Stimulated activated CD8-positive, alpha-beta memory T cell treated with anti-CD3 and anti-CD28 coated beads, Interleukin-15, amount 100 ng/mL, for 4 hours (primary cell): ENCODE measurements at places on chromosomes 1 and 21.

DNA sequence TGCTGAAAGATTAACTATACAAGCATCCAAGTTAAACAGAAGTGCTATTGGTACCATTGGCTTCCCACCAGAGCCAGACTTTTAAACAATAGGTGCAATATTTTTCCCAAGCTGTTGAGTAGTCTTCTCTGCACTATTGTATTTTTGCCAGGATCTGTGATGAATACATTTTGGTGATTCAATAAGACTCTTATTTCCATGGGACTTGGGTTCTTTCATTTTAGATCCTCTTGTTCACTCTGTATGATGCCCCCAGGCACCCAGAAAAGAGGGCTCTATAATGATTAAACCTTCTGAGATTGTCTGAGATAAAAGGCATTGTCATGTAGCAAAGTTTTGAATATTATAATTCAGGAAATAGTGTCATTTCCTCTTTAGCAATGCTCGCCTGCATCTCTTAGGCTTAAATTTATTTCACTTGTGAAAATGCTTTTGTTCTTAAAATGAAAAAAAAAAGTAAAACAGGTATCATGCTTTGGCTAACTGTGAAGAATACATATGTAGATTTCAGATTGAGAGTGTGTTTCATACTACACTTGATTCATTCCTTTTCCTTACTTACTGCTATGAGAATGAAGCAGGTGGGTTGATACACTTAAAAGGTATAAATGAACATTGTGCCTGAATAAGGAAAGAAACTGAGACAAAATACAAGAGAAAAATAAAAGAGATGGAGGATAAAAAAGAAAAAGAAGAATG lies 275.0 kb downstream of the HMCN1 start:
- DNase-seq, result no peak

GRCh38 chr1:54885807-54886723 lies 930 bp downstream of the DHCR24 start:
- DNase-seq, result no peak

DNA sequence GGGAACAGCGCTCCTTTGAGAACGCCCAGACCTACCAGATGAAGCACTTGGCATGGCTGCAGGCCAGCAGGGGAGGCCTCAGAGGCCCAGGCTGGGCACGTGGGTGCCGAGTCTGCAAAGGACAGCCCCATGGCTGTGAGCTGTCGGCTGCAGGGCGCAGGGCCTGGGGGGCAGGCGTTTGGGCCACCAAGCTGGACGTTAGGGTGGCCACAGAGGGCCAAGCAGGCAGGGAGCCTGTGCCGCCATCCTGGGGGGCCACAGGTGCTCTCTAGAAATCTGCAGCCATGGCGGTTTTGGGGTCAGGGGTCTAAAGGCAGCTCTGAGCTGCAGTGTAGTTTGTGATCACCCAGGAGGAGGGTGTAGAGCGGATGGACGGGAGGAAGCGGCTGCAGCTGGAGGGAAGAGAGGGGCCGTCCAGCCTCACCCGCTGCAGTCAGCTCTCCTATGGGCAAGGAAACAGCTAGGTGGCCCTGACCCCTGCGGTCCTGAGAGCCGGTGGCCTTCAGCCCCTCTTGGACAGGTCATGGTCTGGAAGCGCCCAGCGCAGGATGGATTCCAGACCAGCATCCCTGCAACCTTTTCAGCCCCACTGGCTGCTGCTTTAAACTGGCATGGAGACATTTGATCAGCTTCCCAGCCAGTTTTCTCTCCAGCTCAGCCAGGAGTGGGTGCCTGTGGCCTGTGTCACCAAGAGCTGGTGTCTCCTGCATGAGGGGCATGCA lies 11.0 kb downstream of the IBA57 start:
- no peak for DNase-seq

DNA sequence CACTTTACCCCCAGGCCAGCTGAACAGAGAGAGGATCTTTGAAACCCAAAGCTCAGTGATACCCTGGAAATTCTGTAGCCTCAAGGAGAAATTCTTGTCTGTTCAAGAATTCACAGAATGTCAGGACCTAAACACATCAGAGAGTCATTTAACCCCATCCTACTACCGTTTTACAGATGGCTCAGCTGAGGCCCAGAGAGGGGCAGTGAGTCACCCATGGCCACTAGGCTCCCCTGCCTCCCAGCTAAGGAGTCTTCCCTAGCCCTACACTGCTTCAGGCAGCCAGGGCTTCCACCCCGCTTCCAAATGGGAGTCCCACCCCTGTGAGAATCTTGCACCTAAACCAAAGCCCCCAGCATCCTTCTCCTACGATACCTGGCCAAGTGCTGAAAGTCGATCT lies 28.3 kb downstream of the VWA5B1 start:
- no peak for DNase-seq

GRCh38 chr1:208178091-208178529 lies 66.1 kb downstream of the PLXNA2 start:
- no peak for DNase-seq

GRCh38 chr1:223059526-223059925 lies 83.5 kb downstream of the TLR5 start:
- DNase-seq, result no peak

GRCh38 chr1:23588749-23589548 lies 29.6 kb upstream of the ID3 start:
- DNase-seq, result no peak

DNA sequence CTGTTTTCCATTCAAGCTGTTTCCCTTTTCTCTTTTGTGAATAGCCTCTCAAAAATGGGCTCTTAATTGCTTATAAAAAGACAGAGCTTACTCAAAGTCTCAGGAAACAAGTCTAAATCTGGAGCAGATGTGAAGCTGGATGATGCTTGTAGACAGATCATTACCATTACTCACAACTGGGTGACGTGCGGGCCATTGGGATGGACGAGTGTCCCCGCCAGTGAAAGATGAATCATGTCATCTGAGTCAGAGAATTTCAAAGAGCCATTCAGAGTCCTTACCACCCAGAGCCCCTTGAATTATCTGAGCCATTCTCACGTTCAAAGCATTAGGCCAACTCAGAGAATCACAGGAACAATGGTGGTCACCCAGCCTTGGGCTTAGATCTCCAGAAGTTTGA lies 134.6 kb downstream of the HUNK start:
- DNase-seq, result no peak

DNA sequence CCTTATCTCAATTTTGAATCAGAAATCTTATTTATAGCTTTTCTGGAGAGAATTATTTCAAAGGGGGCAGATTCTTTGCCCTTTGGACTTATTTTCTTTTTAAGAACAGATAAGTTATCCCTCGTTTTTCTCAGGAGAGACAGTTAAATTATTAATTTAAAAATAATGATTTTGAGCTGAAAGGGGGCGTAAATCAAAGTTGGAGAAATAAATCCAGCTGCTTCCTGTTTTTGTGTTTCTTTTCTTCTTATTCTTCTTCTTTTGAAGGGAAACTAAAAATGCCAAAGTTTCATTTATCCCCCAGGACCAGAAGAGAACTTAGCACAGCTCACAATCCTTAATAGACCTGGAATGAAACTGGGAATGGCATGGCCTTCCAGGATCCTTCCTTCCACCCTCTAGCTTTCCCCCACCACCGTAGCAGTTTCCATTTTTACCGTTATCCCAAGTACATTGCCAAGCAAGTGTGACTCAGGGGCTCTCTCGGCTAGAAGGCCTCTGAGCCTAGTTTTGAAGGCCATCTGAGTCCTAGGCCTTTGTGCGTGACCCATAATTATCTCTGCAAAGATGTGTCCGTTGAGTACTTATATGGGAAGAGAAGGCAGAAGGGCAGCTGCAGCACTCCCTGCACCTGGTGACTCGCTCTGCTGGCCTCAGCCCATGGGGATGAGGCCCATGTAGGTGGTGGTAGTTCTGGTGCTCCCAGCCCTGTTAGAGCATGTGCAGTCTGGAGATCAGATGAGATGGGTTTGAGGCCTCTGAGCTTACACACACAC lies 181.7 kb downstream of the ROR1 start:
- DNase-seq, result no peak

- no peak for DNase-seq
Observed at GRCh38 chr1:30378003-30378596, 345.3 kb downstream of the MATN1 start.

DNA sequence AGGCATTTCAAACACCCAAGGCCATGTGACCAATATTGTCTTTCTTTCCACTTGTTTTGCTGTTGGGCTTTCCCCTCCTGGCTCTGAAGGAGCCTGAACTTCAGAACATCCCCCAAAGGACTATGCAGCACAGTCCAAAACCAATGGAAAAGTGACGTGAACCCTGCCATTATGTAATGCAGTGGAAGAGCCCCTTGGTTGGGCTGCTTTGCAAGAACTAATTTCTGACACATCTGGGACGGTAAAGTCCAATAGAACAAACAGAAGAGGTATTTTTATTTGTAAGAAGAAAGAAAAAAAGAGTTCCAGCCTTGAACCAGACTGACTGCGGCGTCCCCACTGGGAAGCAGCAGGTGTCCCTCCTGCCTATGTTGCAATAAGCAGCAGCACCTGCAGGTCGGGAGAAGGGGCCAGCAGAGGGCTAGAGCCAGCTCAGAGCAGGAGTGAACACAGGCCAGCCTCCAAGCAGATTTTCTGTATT lies 116.7 kb downstream of the CDC7 start:
- DNase-seq, result no peak

DNA sequence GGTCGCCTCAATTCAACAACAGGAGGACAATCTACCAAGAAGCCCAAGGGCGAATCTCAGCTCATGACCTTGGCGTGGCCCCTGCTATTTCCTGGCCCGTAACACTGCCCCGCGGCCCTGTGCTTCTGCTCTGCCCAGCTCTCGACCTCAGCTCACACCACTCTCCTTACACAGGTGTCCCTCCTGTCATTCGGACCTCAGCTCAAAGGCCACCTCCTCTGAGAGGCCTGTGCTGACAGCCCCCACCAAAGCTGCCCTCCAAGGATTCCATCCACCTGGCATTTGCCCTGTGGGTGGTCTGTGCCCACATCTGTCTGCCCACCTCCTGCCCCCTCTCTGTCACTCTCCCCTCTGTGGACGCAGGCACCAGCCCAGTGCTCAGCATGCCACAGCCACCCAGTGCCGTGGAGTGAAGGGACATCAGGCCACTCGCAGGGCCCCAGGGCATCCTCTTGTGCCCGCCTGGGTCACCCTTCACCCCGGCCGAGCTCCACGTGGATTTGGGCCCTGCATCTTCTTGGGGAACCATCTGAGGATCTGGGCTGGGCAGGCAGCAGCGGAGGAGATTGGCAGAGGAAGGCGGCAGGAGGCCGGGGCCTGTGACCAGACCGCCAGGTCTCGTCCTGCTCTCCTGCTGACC lies 70.3 kb downstream of the DHRS3 start:
- DNase-seq, result no peak

DNA sequence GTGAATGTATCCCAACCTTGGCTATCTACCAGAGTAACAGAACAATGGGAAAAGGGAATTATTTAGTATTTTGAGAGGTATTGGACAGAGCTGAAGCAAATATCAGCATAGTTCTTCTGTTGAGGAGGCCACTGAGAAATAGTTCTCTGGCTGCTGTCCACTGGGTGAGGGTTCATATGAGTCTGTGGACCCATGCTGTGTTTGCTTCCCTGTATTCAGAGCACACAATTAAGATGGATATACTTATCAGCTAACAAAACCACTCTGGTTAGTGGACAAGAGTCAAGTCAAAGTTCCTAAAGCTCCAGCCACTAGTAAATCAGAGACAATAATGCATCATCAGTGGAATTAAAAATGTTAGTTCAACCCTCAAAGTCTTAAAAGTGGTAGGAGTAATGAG lies 66.1 kb downstream of the RGS18 start:
- no peak for DNase-seq

- no peak for DNase-seq
Observed at GRCh38 chr1:29973406-29973805, 737.1 kb downstream of the PTPRU start.

GRCh38 chr1:212814537-212815334 lies 23.0 kb downstream of the TATDN3 start:
- no peak for DNase-seq
